Dorsolateral prefrontal cortex (tissue), 122 donors: ENCODE measurements at places on chromosomes 3 and 15. TPM values are rescaled to one million over a fixed set of nuclear protein-coding genes. Genes with fewer than 3 reads are reported as not detected.

DNA sequence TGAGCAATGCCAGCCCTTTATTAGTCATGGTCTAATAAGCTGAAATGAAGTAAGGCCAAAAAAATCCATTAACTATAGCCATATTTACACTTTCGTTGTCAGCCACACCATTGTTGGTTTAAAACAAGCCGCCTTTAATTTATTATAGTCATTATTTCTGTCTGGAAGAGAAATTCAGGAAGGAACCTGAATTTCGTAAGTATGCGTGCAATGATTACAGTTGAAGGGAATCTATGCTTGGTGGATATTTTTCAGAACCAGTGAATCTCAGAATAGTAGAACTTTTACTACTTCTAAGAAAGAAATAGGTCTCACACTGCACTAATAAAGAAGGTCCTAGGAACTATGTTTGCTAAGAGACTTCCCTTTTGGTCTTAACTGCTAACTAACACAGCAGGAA, 59.1 kb downstream of the FAM43A start:
- no peak for DNase-seq

CTXND1 gene
- total RNA-seq, result 11.9 TPM

DNA sequence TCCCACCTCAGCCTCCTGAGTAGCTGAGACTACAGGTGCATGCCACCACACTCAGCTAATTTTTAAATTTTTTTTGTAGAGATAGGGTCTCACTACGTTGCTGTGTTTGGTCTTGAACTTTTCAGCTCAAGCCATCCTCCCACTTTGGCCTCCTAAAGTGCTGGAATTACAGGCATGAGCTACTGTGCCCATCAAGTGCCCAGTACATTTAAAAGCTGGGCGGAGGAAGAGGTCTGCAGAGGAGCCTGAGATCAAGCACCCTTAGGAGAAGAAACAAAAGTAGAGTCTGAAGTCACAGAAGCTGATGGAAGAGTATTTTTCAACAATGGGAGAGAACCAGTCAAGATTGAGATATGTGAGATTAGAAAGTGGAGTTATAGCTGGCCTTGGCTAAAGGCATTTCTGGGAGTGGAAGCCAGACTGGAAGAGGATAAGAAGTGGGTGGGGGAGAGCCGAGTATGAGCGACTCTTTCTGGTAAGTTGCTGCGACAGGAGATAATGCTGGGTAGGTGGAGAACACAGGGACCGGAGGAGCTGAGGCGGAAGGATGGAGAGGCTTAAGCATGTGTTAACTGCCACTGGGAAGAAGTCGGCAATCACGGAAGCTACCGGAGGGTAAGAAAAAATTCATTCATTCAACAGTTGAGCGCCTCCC, 782 bp upstream of the IREB2 start:
- DNase-seq, result no peak

CFAP100 gene
- 2.7 TPM for total RNA-seq
